ENCODE measurements at places on chromosomes 3 and 15. TPM values are rescaled to one million over a fixed set of nuclear protein-coding genes. Genes with fewer than 3 reads are reported as not detected.

GRCh38 chr3:127045435-127046045 lies 62.6 kb downstream of the PLXNA1 start:
- no peak for DNase-seq

DNA sequence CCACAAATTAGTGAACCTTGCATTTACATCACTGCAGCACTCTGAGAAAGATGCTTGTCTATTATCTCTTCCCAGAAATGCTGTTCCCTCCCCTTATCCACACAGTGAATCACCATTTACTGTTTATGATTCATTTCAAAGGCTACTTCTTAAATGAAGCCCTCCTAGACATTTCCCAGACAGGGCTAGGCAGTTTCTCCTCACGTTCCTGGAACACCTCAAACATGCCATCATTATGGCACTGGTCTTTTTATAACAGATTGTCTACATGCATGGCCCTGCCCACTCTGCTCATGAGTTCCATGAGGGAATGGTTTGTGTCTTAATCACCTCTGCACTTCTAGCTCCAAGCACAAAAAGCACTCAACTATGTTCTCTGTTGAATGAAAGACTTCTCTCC lies 32.2 kb upstream of the TM2D3 start:
- no peak for DNase-seq

ISLR gene
- not detected for total RNA-seq

EBLN2 gene
- 5.0 TPM for total RNA-seq

DNA sequence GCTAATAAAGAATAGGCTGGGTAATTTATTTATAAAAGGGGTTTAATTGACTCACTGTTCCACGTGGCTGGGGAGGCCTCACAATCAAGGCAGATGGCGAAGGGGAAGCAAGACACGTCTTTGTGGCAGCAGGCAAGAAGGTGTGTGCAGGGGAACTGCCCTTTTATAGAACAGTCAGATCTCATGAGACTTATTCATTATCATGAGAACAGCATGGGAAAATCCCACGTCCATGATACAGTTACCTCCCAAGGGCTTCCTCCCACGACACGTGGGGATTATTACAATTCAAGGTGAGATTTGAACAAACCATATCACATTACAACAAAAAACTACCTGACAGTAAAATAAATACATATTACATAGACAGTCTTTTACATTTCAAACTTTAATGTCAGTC lies 414.9 kb downstream of the NAALADL2 start:
- no peak for DNase-seq

- no peak for DNase-seq
Observed at GRCh38 chr3:112966633-112967032, 8.3 kb downstream of the CD200R1 start.

Data from activated naive CD4-positive, alpha-beta T cell treated with anti-CD3 and anti-CD28 coated beads for 36 hours (primary cell).